Activated naive CD8-positive, alpha-beta T cell treated with anti-CD3 and anti-CD28 coated beads, Interleukin-2, amount 50 U/mL, for 16 hours (primary cell): ENCODE measurements at places on chromosomes 11 and 22.

- DNase-seq: no peak
Measured at GRCh38 chr11:13667245-13667644, 1.2 kb upstream of the FAR1 start.

DNA sequence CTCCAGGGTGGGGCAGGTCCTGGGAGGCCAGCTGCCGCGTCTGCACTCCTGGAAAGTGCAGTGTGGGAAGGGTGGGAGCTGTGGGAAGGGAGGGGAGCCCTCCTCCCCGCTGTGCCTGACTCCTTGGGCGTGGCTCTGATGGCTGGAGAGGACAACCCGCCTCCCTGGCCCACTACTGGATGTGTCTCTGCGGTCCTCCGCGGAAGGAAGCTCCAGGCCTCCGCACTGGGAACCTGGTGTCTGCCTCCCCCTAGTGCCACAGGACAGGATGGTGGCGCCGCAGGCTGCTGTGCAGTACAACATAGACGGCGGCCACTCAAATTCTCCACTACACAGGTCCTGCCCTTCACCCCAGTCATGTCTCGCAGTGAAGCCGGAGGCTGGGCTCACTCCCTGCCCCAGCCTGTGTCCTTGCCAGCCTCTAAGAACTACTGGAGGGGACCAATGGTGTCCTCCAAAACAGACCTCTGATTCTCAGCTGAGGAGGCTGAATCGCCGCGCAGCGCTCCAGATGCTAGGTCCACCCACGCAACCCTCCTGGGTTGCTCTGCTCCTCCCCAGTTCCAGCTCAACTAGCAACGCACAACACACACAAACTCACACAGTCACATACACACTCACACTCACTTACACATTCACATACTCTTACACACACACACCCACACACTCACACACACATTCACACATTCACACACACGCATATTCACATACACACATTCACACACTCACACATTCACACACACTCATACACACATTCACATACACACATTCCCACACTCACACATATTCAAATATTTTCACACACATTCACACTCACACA lies 12.4 kb upstream of the DSCAML1 start:
- DNase-seq: no peak

GRCh38 chr22:21803811-21804249 lies 63.6 kb downstream of the MAPK1 start:
- DNase-seq: no peak

GRCh38 chr22:50548040-50548920 lies 2.6 kb downstream of the KLHDC7B start:
- DNase-seq: no peak

DNA sequence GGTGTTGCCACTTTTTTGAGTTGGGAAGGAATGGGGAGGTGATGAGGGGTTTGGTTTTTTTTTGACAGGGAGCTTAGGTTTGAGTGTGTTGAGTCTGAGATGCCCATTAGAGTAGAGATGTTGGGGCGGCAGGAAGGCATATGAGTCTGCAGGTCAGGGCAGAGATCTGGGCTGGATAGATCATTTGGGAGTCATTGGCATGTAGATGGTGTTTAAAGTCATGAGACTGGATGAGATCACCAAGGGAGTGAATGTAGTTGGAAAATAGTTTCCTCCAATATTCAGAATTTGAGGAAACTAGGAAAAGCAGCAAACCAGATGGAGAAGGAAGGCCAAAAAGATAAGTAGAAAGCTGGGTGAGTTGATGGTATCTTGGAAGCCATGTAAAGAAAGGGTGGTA lies 2.1 kb upstream of the ANAPC15 start:
- no peak for DNase-seq

- no peak for DNase-seq
Measured at GRCh38 chr11:12137938-12138731, 27.7 kb downstream of the MICAL2 start.

DNA sequence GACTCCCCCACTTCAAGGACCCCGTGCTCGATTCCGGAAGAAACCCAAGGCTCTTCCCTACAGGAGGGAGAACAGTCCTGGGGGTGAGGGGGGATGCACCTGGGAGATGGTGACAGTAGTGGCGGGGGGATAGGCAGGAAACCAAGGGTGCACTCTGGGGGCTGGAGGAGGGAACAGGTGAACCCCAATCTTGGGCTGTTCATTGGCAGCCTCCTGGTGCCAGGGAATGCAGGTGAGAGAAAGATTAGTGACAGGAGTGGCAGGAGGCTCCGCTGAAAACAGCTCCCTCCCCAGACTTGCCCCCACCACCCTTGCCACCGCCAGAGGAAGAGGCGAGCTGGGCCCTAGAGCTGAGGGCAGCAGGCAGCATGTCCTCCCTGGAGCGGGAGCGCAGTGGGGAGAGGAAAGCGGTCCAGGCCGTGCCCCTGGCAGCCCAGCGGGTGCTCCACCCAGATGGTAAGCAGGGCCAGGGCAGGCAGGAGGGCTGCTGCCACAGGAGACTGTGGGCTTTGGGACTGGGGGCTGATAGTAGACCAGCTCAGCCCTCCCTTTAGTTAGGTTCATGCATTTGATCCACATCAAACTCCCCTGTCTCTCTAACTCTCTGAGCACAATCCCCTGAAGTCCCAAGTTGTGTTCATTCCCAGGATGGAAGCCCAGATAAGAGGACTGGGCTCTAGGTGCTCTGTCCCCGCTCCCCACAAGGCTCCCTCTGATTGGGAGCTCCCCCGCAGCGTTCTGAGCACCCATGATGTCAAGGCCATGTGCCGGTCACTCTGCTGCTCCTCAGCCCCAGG lies 14.5 kb downstream of the ROBO3 start:
- DNase-seq: no peak

GRCh38 chr11:126809514-126810289 lies 190.9 kb downstream of the KIRREL3 start:
- no peak for DNase-seq

DNA sequence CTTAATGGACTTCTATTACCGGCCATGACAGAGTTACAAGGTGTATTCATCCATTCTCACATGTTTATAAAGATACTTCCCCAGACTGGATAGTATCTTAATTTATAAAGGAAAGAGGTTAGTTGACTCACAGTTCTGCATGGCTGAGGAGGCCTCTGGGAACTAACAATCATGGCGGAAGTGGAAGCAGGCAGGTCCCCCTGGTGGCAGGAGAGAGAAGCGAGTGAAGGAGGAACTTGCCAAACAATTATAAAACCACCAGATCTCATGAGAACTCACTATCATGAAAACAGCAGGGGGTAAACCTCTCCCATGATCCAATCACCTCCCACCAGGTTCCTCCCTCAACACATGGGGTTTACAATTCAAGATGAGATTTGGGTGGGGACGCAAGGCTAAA lies 170.0 kb upstream of the PDGFD start:
- DNase-seq: no peak

DNA sequence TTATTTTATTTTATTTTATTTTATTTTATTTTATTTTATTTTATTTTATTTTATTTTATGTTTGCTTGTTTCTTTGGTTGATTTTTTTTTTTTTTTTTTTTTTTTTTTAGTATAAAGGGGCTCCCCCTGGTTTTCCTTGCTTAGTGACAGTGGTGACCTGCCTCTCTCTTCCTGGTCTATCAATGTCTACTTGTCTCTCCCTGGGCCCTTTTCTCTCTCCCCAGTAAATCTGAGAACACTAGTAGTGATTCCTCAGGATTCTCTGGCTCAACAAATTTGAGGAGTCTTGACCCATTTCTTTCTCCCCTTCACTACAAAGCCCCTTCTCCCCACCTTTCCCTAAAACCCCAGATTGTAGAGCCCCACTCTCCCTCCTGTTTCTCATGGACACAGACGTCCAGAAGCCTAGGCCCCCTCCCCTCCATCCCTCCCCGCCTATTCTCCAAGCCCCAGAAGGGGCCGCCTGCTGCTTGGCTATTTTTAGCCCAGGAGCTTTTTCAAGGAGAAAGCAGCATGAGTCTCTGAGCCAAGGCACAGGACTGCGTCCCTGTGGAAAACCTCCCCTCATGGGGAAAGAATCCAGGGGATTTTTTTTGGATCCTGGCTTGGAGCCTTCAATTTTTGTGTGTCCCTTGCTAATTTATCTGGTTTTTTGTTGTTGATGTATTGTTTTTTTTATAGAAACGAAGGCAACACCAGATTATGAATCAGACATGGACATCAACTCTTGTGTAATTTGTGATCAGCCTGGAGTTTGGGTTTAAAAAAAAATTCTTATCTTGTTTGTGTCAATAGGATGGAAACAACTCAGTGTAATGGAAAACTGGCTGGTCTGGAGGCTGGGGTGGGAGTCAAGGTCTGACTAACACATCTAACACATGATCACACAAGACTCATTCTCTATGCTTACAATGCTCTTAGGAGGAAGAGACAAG lies 17.5 kb upstream of the ACCSL start:
- no peak for DNase-seq

DNA sequence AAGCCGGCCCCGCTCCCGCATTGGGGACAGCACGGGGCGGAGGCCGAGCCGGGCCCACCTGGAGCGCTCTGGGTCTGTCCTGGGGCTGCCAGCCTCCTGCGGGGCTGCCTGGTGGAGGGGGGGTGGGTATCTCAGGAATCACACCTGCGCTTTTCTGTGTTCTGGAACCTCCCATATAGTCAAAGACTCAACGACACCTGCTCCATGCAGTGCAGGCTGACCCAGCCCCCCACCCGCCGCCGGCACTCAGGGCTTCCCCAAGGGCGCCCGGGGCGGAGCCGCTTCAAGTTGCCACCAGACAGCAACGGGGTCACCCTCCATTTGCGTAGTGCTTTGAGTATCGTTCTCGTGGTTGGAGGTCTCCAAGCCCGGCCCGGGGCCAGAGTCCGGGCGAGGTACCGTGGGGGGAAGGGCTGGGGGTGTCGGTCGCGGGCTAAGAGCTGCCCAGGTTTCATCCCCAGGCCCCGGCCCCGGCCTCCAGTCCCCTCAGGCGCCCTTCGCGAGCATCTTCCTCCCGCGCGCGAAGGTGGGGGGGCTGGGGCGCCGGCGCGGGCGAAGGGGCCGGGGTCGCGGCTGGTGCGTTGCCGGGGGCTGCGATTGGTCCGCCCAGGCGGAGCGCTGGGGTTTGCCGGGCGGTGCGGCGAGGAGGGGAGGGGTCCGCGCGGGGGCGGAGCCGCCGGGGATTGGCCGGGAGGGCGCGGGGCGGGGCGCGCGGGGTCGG lies 6.6 kb downstream of the TSPAN4 start:
- DNase-seq: no peak

GRCh38 chr11:111300569-111300968 lies 2.2 kb downstream of the POU2AF3 start:
- DNase-seq: no peak

DNA sequence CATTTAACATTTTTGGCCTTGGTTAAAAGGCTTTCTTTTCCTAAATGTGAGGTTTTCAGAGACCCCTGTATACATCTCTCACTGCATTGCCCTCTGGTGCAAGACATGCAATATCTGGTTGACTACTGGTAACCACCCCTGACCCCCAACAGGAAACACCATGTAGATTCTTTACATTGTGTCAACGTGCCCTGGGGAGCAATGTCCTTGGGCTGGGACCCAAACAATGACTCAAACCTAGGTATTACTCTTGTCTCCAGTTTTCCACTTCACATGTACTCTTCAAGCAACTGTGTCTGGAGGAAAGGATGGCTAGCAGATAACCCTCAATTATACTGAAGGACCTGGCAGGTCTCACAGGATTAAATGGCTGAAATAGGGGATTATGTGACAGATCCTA lies 1.1 kb upstream of the GPR83 start:
- DNase-seq: no peak

GRCh38 chr11:107493117-107493516 lies 35.5 kb upstream of the CWF19L2 start:
- DNase-seq: no peak

- no peak for DNase-seq
Measured at GRCh38 chr11:76164081-76164480, 42.2 kb downstream of the WNT11 start.

DNA sequence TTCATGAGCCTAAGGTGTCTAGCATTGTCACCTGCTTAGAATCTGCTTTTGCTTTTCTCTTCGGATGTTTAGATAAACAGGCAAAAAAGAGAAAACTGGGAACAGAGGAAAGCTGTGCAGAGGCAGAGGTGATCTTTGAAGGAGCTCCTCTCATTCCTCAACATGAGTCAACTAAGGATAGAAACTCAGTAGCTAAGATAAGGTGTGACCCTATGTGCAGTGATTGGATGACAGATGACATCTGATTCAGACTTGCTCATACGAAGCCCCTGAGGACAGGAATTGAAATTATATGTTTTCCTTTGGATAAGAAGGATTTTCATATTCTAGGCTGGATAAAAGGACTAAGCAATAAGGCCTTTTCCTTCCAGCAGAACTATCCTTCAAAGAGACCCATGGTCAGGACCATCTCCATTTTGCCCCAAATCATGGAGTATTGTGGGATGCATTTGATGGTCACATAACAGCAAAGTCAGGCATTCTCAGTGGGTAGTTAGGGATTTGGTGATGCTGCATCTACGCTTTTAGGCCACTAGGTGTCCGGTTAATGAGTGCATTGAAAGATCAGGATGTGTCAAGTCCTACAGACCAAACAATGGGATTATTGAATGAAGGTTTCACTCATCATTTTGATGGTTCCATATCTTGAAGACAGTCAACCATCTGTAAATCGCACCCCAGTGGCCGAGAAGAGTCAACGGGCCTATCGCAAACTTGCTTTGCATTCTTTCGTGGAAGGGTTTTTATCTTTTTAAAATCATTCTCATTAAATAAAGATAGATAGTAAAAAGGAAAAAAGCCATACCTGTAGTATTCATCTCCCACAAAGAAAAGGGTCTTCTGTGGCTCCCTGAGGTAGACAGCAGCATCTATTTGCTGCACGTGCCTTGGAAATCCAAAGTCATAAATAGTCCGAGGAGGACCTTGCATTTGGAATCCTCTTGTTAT lies 32.2 kb downstream of the MMP20 start:
- DNase-seq: no peak

GRCh38 chr11:68381716-68382115 lies 69.3 kb downstream of the LRP5 start:
- no peak for DNase-seq

DNA sequence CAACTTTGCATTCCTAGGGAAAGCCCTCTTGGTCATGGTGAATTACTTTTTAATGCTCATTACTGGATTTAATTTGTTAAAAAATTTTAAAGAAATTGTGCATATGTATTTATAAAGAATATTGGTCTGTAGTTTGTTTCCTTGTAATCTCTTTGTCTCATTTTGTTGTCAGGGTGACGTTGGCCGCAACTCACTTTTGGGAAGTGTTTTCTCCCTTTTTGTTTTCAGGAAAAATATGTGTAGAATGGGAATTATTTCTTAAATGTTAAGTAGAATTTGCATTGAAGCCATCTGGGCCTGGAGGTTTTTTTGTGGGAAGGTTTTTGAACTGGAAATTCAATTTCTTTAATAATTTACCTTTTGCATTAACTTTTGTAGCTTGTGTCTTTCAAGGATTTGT lies 149.1 kb downstream of the UVRAG start:
- DNase-seq: no peak

GRCh38 chr22:28952857-28953256 lies 69.5 kb downstream of the ZNRF3 start:
- DNase-seq: no peak

DNA sequence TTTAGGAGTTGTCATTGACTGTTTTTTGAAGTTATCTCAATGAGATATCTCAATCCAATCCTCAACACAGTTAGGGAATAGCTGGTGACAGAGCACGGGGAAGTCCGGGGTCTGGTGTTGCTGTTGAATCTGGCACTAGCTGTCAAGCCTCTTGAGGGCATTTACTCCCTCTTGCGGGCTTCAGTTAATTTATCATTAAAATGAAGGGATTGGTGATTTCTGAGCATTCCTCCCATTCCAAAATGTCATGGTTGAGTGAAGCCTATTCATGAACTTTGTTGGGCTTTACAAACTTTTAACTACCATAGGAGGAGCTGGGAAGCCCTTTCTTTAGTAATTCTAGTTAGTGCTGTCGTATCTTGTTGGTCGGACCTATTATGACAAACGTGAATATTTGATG lies 40.2 kb downstream of the UVRAG start:
- DNase-seq: no peak
